Activated CD8-positive, alpha-beta memory T cell treated with anti-CD3 and anti-CD28 coated beads, Interleukin-2, amount 10 ng/mL, durations not matched to agents 7 days and 5 days (primary cell): ENCODE measurements at places on chromosomes 5 and 9. TPM values are rescaled to one million over a fixed set of nuclear protein-coding genes. Genes with fewer than 3 reads are reported as not detected.

DNA sequence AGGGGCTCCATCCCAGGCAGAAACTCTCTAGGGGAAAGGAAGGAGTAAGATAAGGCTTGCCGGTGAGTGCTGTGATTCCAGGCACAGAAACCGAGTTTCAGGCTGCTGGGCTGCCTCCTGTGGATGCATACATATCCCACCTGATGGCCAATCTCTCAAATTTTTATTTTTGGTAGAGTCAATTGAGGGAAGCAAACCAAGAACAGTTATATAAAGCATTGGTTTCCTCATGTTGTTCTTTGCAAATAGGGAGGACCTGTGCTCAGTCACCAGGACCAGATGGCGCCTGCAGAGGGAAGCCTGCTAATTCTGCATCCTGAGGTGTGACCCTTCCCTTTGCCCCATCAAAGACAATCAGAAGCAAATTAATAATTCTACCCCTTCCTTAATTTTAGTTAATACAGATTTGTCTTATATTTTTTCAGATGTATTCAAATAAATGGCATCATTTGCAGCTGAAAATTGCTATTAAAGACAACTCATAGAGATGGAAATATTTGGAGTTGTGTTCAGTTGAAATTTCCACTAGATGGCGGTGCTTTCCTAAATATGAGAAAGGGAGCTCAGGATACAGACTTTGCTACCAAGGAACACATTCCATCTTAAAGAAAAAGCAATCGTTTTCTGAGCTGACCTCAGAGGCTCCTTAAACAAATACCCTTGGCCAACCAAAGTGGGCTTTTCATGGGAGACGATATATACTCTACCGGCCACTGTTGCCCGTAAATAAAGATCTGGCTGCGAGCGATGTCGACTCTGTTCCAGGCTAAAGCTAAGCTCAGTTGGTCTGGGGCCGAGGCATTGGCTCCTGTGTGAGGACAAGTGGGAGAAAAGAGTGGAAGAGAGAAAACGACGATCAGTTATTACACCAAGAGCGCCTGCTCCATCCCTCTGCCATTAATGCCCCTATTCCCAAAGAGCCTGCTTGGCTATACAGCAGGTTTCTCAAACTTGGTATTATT lies 225.7 kb upstream of the KLF9 start:
- DNase-seq, result no peak

GRCh38 chr9:112232233-112232632 lies 57.1 kb upstream of the SUSD1 start:
- no peak for DNase-seq

GRCh38 chr9:35350212-35350611 lies 139.7 kb upstream of the RUSC2 start:
- no peak for DNase-seq

- no peak for DNase-seq
Measured at GRCh38 chr9:81596679-81597418, 92.5 kb downstream of the TLE1 start.

The PCDHB7 gene
- not detected for total RNA-seq

GRCh38 chr5:142661957-142662356 lies 23.9 kb downstream of the FGF1 start:
- DNase-seq, result no peak

The TMEM252 gene
- not detected for total RNA-seq

GRCh38 chr5:148924817-148925216 lies 98.4 kb downstream of the ADRB2 start:
- DNase-seq, result no peak

The UBQLN1 gene
- 90.3 TPM for total RNA-seq

- no peak for DNase-seq
Measured at GRCh38 chr5:122341087-122341486, 29.1 kb downstream of the SNCAIP start.

GRCh38 chr5:41402845-41403244 lies 107.6 kb downstream of the PLCXD3 start:
- no peak for DNase-seq

GRCh38 chr9:89732939-89733324 lies 128.1 kb downstream of the GADD45G start:
- no peak for DNase-seq

The GABRP gene
- total RNA-seq, result not detected

- DNase-seq, result no peak
Measured at GRCh38 chr5:116159006-116159405, 74.2 kb downstream of the COMMD10 start.

GRCh38 chr5:91906027-91906426 lies 522.9 kb upstream of the ARRDC3 start:
- DNase-seq, result no peak

DNA sequence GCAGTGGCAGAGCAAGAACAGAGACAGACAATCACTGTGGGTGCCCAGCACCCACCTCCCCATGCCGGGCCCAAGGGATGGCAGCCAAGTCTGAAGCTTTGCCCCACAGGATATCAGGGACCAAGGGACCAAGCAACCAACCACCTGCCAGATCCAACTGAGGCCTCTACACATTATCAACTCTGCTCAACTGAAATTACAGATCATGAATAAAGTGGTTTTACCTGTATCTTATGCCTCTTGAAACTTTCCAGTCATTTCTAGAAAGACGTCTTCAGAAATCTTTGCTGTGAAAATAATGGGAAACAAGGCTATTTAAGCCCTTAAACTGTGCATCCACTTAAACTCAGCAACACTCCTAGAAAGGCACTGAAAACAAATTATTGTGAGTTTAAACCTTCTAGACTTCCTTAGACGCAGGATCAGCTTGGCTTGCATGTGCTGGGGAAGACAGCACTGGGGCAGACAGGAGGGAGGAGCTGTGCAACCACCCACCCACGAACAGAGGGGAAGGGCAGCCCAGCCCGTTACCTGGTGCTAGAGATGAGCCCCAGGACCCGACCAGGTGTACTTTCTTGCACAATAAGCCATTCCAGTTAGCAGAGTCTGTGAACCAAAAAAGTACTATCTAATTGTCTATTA lies 80.0 kb downstream of the SEMA4D start:
- DNase-seq, result no peak

The PTGES2 gene
- total RNA-seq, result 56.4 TPM

- peak; percentile 50 for DNase-seq
Measured at GRCh38 chr5:147576646-147577535, 67.0 kb upstream of the DPYSL3 start.

The SLC22A4 gene
- 0.75 TPM for total RNA-seq

The SET gene
- 436 TPM for total RNA-seq

DNA sequence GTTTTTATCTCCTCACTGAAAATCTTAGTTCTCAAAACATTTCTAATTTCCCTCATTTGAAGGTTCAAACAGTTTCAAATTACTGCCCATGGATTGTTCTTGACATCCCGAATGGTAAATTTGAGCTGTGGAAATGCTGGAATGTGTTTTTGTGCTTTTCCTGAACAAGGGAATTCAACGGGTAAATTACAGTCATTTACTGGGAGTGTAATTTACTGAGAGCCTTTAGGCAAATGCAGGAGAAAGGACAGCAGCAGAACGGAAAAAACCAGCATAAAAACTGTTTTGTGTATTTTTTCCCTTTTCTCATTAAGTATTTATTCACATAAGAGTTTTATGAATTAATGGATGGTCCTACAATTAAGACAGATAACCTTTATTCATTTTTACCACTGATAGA lies 139.2 kb downstream of the PBX3 start:
- no peak for DNase-seq

DNA sequence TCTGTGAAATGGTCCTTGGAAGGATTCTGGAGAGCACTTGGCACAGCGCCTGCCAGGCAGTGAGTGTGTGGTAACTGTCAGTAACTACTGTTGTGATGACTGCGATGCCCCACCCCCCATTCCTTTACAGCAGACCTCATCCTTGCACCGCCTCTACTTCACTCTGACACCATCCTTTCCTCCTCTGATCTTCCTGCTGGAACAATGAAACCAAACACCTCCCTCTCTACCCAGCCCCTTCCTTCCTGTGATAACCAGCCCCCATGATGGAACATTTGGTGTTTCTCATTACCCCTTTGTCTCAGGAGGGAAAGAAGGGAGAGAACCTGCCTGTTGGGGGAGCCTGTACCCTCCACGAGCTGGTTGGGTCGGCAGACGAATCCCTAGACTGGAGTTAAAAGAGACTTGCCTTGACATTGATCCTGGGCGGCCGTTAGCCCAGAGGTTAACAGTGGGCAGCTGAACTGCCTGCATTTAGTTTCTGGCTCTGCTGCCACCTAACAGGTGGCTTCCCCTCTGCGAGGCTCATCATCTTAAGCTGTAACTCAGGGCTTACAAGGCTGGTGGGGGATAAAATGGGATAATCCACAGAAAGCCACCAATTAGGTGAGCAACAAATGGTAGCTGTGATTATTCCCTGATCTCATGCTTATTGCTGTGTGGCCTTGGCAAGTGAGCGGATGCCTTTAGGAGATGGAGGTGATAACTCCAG lies 34.2 kb upstream of the GRPEL2 start:
- no peak for DNase-seq

DNA sequence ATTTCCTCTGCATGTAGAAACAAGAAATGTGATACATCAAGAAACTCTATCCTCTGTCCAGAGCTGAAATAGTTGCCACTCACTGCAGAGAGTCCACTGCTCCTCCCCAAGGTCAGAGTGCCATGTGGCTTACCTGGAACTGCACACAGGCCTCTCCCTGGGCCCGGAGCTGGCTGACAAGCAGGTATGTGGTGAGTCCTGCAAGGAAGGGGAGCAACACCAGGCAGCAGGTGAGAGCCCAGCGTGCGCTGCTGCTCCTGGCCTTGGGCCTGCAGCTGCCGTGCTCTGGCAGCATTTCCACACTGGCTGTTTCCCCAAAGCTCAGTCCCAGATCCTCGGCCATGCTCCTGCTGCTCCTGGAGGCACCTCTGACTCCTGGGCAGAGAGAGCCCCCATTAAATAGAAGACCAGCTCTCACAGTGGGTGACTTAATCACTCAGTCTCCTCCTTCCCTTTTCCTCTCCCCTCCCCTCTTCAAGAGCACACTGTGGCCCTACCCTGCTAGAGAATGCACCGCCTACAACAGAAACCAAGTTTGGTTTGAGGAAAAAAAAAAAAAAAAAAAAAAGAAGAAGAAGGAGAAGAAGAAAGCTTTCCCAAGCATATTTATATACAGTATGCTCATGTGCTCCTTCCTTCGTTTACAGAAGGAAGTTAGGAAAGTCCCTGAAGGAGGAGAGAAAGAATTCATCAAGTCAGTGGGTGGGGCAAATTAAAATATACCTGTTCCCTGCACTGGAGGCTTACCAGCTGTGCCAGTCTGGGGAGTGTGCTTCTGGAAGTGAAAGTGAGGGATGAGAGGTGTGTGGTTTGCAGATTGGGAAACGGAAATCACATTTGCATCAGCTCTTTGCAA lies at the start of gene TNFSF15:
Gene TNFSF15 (minus strand): TSS at position 370 of the 856 bp plus-strand sequence. CDS start 27 bp downstream, at position 343.
- DNase-seq, result peak; percentile 60

DNA sequence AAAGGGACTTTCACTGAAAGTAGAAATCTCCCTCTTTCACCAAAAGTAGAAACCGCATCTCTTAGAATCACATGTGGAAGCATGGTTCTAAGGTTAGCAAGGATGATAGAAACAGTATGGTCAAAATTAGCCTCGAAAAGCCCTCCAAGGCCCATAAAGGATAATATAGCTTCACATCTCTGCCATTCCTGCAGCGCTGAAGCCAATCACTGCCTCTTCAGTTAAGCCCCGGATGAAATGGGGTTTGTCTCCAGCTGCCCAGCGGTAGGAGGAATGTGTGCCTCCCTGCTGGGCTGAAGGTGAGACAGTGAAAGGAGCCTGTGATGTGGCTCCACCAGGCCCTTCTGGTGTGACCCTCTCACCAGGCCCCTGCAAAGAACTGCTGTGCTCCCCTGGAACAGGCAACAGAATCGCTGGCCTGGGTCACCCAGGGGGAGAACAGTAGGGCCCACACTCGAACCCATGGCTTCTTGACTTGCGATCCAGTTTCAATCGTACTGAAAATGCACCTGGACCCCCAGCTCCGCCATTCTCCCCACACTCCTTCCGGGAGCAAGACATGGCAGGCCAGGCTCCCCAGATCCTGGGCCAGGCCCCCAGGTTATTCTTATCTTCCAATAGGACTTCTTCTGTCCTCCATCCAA lies 47.2 kb downstream of the CAMK2A start:
- DNase-seq, result no peak

The HTR1A gene
- not detected for total RNA-seq

DNA sequence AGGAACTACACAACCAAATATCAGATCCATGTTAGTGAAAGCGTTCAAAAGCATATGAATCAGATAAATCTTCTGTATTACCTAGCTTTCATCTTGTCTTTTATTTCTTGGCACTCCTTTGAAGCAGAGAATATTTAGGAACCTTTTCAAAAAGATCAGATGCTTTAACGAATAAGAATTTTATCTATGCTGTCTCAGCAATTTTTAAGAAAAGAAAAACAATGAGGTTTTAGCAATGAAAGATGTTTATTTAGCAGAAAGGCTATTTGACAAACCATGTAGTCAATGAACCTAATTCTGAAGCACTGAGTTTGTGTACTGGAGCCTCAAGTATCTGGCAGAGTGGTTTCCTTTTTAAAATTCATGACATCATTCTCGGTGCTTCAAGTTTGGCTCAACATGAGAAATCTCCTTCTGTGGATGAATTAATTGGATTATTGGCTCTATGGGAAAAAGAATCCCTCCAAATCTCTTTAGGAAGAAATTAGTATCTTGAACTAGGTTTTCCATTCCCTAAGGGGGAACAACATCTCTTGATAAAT lies 534.7 kb downstream of the CAAP1 start:
- DNase-seq, result no peak

DNA sequence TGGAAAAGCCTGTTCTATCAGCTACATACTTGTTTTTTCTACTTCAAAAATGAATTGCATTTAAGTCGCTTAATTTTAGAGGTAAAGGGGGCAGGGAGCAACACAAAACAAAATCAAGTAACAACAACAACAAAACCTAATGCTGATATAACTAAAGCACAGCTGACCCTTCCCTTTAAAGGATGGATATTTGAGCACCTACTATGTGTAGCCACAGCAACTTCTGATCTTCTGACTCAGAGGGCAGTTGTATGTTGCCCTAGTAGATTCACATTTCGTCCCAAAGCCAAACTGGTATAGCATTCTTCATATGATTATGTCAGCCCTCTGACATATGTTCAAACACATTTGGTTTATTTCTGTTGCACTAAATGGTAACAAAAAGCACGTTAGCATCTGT lies 6.8 kb downstream of the DAB2 start:
- no peak for DNase-seq

DNA sequence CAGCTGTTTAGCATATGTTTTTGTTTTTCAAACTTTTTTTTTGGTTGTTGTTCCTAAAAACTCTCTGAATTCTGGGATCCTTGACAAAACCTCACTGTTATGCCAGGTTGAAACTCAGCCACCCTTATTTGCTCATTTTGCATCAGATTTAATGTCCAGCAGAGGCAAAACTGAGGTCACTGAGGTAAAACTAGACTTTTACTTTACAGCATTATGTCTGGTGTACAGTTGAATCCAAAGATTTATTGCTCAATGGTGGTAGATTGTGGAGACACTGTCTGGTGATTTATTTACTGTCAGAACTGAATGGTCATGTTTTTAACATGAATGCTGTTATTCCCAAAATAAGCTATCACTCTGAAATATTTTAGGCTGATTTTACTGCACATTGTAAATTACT lies 87.9 kb downstream of the FBXL7 start:
- DNase-seq, result no peak

The SCGB3A2 gene
- not detected for total RNA-seq

GRCh38 chr9:316382-316965 lies 101.8 kb downstream of the DOCK8 start:
- DNase-seq, result no peak
